ENCODE measurements at places on chromosomes 12 and 14.
A peak's percentile ranks its signal among the peaks of the same experiment; 100 is the strongest.

GRCh38 chr14:58599707-58600106 is 38.1 kb upstream of the DACT1 start:
- ATAC-seq: no peak

GRCh38 chr14:91267965-91268437 is 23.5 kb upstream of the GPR68 start:
- no peak for ATAC-seq

DNA sequence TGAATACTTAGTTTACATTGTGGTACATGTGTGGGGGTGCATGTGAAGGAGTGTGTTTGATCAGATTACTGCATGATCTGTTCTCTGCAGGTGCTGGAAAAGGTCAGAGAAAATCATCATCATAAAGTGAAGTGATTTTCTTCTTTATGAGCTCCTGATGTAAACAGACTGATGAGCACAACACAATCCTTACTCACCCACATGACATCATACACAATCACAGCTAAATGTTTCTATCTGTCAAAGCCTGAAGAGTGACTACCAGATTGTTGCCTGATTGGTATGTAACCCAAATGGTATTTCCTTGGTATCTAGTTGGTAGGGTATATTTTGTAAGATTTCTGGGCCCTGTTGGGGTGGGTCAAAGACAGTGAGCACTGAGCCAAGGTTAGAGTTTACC is 270.8 kb downstream of the FOXG1 start:
- ATAC-seq: peak; percentile 76

GRCh38 chr12:102955926-102956737 is 1.3 kb upstream of the ASCL1 start:
- peak; percentile 17 for ATAC-seq

GRCh38 chr14:31530136-31530535 is 31.1 kb upstream of the NUBPL start:
- ATAC-seq: no peak

- no peak for ATAC-seq
Observed at GRCh38 chr12:51368640-51369517, 22.3 kb downstream of the GALNT6 start.

DNA sequence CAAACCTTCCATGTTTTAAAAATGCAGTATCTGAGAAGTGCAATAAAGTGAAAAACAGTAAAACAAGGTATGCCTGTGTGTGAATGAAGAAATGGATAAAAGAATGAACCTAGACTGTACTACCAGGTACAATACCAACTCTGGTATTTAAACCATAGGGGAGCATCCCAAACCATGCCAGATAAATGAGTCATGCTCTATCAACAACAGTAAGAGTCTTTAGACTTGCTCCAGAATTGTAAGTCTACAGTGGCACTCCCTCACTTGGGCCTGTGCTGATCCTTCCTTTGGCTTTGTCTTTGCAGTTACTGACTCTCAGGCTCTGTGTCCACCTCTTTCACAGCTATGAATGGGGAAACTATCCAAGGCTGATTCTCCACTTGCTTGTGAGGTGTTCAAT is 38.1 kb downstream of the BBS10 start:
- ATAC-seq: no peak

DNA sequence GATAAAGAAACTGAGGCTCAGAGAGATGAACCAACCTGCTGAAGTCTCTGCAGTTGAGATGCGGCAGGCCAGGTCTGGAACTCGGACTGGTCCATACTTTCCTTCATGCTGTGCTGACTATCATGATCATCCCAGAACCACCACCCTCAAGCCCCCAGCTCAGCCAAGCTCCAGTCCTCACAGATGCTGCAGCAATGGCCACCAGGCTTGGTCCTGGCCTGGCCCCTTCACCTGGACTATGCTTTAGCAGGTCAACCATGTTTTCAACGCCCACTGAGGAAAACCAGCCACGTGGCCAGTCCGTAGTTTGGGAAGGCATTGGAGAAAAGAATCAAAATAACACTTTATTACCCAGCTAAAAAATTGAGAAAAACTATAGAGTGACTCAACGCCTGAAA is 1.4 kb downstream of the GPR68 start:
- no peak for ATAC-seq

- ATAC-seq: no peak
Observed at GRCh38 chr14:48417715-48418500, 742.5 kb upstream of the MDGA2 start.

- peak; percentile 27 for ATAC-seq
Observed at GRCh38 chr14:24895243-24895583, 154.7 kb downstream of the STXBP6 start.

- ATAC-seq: no peak
Observed at GRCh38 chr12:104275689-104276088, 27.9 kb upstream of the EID3 start.

- ATAC-seq: peak; percentile 47
Observed at GRCh38 chr12:9634177-9634803, 26.6 kb upstream of the KLRB1 start.

GRCh38 chr14:53536446-53536845 is 383.3 kb upstream of the DDHD1 start:
- no peak for ATAC-seq

DNA sequence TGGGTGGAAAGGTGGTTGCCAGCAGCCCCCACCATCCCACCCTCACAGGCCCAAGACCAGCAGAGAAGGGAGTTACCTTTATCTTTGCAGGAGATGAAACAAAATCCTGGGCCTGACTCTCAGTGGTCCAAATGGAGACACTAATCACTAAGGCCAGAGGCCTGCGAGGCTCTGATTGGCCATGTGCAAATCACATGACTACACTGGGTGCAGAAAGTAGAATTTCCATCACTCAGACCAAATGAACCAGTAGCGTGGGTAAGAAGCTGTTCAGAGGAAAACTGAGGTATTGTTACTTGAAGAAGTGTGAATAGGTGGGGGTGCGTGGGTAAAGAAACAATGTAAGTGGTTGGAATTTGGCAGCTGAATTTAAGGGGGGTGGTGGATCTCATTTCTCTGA is 20.2 kb upstream of the PPP1CC start:
- no peak for ATAC-seq

DNA sequence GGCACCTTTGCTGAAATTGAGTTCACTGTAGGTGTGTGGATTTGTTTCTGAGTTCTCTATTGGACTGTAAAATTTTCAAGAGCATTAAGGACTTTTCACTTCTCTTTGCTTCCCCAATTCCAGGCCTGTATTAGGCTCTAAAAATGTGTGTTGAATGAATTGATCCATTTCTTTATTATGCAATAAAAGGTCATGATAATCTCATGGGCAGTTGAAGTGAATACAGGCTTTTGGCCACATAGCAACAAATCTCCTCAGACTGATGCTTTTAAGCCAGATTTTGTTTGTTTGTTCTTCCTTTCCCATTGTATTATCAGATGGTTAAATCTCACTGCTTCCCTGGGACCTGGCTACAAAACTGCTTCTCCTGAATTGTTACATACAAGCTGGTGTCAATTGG is 258.0 kb upstream of the FAR2 start:
- ATAC-seq: no peak

DNA sequence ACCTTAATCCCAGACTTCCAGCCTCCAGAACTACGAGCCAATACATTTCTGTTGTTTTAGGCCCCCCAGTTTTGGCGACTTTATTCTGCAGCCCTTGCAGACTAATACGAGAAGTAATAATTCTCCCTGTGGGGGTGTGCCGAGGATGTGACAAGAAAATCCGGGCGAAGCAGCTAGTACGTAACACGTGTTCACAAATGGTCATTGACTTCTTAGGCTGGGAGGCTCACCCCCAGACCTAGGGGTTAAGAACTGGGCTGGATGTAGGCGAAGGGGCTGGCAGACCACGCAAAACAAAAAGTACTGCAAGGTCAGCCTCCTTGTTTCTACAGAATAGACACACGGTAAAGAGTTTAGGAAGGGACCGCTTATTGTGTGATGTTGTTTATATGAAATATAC is 69.8 kb upstream of the ESRRB start:
- ATAC-seq: no peak

DNA sequence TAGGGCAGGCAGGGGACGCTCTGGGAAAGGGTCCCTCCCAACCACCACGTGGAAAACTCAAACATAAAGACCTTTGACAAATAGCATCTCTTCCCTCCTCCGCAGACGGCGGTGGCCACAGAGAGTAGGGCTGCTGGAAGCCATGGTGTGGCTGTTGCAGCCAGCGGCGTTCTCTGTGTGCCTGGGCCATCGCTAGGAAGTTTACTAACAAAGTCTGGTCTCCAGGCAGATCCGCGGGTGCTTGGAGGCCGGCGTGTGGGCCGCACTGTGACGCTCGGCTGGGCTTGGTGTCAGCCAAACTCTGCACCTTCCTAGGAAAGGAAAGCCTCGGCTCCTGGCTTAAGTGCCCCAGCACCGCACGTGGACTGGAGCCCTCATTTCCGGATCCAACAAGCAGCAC is 65.6 kb downstream of the CCDC88C start:
- ATAC-seq: peak; percentile 56

- ATAC-seq: no peak
Observed at GRCh38 chr14:58309086-58309485, 10.7 kb downstream of the ARID4A start.

DNA sequence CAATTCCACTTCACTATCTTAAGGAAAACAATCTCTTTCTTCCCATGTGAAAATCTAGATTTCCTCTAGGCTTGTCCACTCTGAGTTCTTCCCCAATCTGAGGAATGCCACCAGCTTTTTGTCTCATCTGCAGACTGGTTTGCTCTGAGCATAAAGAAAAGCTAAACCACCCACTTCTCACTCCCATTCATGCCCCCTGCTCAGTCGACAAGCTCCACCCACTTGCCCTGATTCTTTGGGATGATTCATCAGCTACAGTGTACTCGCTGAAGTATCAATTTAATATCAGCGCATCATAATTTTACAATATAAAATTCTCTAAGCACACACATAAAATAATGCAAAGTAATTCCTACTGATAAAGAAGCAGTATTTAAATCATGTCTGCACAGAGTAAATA is 209.1 kb downstream of the GRIN2B start:
- ATAC-seq: no peak

DNA sequence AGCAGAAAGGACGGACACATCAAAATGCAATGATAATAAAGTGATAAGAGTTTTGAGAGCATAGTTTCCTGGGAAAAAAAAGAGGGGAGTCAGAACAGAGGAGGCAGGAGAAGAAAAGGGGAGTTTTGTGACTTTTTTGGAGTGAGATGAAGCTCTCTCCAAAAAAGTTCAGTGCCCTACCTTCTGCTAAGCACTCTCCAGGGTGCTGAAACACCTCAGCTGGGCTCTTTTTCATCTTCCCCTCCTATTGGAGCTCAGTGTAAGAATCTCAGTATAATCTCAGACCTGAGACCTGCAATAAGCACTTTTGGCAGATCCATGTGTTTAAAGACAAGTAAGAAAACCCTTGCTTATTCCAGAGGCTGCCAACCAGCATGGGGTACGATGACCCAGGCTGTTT is 58.9 kb upstream of the SRRM4 start:
- no peak for ATAC-seq

DNA sequence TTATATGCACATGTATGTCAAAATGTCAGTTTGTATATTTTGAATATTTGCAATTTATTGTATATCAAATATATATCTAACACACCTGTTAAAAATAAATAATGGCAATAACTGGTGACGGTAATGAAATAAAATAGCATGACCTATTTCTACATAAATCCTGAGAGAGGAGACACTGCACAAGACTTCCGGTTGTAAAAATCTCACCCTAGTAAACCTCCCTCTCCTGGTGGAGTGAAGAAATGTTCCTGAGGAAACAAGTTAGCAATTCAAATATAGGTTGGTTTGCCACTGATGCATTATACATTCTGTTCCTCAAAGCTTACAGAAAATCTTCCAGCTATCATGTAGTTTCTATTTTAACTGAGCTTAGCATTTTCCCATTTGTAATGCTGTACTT is 166.1 kb upstream of the SYT10 start:
- ATAC-seq: no peak

DNA sequence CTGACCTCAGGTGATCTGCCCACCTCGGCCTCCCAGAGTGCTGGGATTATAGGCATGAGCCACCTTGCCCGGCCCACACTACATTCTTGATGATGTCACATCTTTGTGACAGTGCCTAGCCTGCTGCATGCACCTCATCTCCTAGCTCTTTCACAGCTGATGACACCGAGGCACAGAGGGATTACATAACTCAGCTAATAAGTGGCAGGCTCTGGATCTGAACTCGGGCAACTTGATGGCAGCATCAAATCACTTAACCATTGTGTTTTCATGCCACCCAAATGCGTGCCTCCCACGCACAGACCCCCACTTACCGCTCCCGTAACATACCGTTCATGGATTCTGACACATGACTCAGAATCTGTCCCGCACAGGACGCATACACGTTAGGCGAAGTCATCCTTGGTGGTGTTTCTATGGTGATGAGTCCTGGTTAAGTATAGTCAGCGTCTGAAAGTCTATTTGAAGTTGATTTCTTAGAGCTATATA is 7.4 kb downstream of the TMEM120B start:
- ATAC-seq: peak; percentile 96

DNA sequence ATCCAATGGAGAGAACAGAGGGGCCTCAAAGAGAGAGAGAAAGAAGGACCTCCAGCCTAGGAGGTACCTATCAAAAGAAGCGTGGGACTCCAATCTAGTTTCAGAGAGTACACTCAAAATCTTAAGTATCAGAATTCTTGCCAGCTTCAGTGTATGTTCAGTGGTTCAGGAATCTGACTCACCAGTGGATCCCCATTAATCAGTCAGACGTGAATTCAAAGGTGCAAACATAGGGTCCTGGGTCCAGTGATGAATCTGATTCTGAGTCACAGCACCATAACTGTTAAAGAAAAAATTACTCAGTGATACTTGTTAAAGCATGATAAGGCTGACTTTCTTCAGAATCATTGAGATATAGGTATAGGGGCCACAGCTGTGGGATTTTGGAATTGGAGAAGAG is 33.2 kb downstream of the ETNK1 start:
- peak; percentile 13 for ATAC-seq

DNA sequence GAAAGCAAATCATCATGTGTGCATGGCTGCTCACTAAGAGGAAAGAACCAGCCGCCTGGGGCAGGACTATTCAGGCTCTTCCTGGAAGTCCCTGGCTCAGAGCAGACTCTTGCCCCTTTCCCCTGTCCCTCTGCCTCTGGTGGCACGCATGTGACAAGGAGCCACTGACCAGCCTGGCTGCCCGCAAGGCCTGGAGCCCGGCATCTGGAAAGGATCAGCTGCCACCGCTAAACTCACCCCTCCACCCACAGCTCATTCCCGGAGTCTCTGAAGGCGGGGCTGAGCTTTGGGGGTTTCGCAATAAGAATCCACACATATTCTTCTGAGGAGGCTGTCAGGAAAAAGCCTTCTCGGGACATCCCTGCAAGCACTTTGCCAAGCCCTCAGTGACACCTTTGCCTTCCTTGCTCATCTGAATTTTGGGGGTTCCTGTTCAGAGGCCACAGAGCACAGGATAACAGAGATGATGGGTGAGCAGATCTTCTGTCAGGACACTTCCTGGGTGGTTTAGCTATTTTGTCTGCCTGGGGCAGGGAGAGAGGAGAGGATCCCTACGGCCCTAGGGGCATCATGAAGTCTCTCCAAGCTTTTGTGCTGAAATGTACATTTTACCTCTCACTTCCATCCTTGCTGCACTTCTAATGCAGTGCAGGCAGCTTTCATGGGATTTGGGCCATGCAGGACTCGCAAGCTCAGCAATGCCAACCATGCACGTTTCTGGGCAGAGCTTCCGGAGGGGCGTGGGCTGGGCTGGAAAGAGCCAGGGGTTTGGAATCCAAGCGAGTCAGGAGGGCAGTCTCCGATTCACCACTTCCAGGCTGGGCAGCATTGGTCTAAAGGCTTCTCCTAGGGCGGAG is 124.8 kb upstream of the MAP1LC3B2 start:
- peak; percentile 98 for ATAC-seq

GRCh38 chr14:69699748-69700303 is 67.1 kb upstream of the SRSF5 start:
- ATAC-seq: no peak
